NCI-H1930 (cell line): ENCODE measurements at places on chromosomes 3 and 15.
A peak's percentile ranks its signal among the peaks of the same experiment; 100 is the strongest.

GRCh38 chr15:56972426-56972825 is 54.0 kb downstream of the TCF12 start:
- no peak for DNase-seq

- DNase-seq: no peak
Observed at GRCh38 chr15:52870015-52870414, 79.9 kb upstream of the ONECUT1 start.

GRCh38 chr3:131540821-131541220 is 38.0 kb upstream of the MRPL3 start:
- no peak for DNase-seq

- no peak for DNase-seq
Observed at GRCh38 chr15:67820992-67821783, 4.1 kb upstream of the SKOR1 start.

GRCh38 chr15:45456212-45457106 is 66.1 kb downstream of the SLC30A4 start:
- DNase-seq: no peak

- no peak for DNase-seq
Observed at GRCh38 chr15:40084650-40085049, 24.0 kb downstream of the BMF start.

GRCh38 chr3:148604270-148605085 is 93.2 kb upstream of the AGTR1 start:
- DNase-seq: no peak

DNA sequence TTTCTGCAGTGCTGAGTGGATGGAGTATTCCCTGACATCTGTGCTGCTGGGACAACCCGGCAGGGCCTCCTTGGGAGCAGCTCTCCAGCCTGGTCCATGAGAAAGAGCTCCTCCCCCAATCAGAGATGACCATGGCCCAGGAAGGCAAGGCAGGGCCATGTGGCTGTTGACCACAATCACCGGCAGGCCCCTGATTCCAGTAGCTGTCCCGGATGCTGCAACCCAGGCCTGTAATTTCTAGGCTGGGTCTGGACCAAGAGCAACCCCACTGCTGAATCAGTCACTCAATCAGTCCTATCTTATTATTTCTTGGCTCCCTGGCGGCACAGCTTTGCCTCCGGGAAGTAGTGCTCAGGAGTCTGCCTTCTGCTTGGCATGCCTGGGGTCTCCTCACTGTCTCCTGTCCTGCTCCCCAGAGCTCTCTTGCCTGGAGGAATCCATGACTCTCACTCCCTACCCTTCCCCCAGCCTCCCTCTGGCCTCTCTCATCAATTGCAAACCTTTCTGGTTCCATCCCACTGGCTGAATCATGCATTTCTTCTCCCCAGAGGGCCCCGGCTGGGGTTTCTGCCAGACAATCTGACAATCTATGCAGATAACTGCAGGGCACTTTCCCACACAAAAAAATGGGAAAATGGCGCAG is 32.6 kb upstream of the ITGA11 start:
- no peak for DNase-seq

DNA sequence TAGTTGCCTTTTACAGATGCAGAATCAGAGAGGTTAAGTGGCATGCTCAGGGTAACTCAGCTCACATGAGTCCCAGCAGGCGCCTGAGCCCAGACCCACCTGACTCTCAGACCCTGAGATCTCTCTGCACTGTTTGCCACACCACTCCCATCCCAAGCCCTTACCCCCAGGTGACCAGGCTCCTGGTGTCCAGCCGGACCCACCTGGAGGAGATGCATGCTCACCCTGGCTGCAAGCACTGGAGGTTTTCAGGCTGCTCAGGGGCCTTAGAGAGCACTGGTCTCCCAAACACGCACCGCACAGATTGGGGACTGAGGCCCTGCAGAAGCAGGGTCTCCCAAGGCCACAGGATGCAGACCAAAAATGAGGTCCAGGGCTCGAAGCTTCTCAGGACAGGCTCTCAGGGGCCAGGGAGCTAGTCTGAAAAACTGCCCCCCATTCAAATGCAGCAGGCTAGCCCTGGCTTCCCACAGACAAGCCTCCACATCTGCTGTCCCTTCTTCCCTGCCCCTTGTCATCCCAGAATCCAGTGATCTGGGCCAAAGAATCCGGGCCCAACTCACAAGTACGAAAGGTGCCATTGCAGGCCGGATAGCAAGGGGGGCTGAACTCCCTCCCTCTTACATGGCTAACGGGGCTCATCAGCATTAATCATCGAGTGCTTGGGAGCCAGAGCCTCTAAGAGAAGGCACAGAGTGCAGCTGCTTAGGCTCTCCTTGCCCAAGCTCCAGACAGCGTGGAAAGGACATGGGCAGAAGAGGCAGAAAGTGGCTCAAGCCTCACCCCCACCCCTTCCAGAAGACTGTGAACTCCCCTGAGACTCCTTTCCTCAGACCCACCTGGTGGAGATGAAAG is 90.2 kb upstream of the PRR20G start:
- no peak for DNase-seq

GRCh38 chr15:100686725-100687473 is 84.5 kb downstream of the ASB7 start:
- DNase-seq: no peak

DNA sequence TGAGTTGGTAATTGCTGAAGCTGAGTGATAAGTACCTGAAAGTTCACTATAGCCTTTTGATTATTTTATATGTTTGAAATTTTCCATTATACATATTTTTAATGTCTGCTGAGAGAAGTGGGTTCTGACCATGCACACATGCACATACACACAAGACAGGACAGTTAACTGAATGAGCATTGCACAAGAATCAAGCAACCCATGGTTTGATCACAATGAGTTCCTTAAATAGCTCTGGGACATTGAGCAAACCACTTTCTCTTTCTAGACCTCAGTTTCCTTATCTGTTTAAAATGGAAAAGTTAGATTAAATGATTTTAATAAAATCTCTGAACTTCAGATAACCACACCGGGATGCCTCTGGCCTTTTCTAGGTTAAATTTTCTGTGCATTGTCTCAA is 26.7 kb downstream of the SNTN start:
- DNase-seq: no peak

DNA sequence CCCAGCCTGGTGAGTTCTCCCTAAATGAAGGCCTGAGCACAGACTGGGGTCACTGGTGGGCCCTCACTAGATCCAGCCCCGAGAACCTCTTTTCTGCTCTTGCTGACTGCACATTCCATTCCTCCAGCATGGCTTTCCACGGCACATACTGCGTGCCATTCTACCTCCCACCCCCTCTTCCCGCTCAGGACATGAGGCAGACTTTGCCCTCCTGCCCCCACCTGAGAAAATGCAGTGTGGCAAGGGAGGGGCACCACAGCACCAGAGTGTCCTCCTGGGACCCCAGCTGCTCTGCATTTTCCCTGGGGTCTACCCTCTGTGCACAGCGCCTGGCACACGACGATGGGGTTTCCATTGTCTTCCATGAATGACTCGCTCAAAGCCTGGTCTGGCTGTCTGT is 6.1 kb upstream of the SLCO2A1 start:
- DNase-seq: no peak

- DNase-seq: no peak
Observed at GRCh38 chr15:94231723-94232468, 535 bp downstream of the MCTP2 start.

- no peak for DNase-seq
Observed at GRCh38 chr3:15787526-15787925, 10.3 kb downstream of the ANKRD28 start.

- no peak for DNase-seq
Observed at GRCh38 chr3:38645601-38646000, 3.9 kb downstream of the SCN5A start.

- peak; percentile 39 for DNase-seq
Observed at GRCh38 chr3:50274371-50275104, 4.3 kb upstream of the LSMEM2 start.

DNA sequence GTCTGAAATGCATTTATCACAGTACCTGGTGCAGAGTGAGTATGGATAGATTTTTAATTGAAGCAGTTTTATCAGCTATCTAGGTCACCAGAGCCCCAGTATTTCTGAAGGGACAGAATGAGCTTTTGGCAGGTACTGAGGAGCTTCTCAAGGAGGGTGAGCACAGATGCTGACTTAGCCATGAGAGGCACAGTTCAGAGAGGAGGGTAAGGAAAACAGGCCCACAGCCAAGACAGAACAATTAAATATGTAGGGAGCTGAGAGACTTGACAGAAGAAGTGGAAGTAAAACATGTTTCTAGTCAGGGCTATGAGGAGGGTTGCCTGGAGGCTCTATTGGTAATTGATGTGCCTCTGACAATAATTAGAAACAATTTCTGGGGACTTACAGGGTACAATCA is 20.1 kb downstream of the ZNF80 start:
- no peak for DNase-seq

DNA sequence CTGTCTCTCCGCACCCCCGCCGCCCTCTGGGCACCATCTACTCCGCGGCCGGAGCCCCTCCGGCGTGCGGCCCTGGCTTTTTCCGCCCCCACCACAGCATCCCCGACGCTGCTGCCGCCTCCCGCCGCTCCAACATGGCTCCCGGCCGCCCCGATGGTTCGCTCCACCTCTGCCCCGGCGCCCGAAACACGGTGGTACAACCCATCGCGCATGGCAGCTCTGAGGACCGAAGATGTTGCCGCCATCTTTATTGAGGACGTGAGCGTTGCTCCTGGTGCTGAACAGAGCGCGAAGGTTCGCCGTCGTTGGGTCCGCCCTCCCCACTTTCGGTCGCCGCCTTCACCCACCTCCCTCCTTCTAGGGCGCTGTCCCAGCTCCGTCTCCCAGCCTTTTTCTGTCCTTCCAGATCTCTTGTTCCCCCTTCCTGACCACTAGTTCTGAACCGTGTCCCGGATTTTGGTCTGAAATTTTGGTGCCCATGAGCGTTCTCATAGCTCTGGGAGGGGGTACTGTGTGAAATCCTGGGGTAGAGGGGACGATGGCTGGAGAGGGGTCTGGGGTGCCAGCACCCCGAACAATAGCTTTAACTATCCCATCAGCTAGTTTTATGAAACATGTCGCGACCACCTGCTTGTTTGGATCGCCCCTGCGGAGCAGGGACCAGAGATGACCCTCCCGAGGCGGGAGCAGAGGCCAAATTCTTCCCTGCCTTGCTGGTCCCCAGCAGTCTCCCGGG is at the start of gene CELSR3:
CELSR3 (minus strand) TSS at position 134 of the 736 bp plus-strand sequence. CDS start 252 bp downstream, outside the sequence.
- peak; percentile 61 for DNase-seq

- DNase-seq: no peak
Observed at GRCh38 chr3:112709911-112710310, 69.0 kb upstream of the CCDC80 start.

- no peak for DNase-seq
Observed at GRCh38 chr15:72503147-72503546, 29.0 kb downstream of the ARIH1 start.

DNA sequence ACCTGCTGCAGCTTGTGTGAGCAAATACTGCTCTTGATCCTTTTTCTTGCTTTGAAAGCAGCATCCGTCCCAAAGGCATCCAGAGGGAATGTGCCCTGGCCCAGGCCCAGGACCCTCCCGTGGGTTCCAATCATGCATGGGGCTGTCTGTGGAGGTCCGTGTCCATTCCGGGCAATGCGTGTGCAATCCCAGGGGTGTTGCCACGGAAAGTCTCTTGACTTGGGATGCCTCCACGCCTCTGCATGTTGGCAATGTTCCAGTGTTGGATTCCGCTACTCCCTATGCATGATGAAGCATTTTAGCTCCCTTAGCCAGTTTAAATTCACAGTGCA is 105.7 kb downstream of the SNRPN start:
- no peak for DNase-seq

GRCh38 chr3:193057616-193058015 is 140.0 kb upstream of the MB21D2 start:
- no peak for DNase-seq

- DNase-seq: no peak
Observed at GRCh38 chr3:172598904-172599303, 75.7 kb upstream of the TNFSF10 start.

DNA sequence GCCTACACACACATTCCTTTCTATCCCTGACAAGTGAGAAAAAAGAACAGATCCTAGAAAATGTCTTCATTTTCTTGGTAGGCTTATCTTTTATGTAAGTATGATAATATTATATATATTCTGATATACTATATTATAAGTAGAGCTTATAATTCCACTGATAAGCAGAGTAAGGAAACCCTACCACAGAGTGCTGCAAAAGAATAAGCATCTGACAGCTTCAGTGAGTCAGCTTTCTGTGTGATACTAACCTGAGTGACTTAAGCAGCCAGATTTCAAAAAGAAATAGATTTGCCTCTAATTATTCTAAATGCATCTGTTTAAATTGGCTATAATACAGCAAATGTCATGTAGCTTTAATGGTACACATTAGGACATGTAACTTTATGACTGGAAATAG is 656.0 kb downstream of the MCTP2 start:
- DNase-seq: no peak

DNA sequence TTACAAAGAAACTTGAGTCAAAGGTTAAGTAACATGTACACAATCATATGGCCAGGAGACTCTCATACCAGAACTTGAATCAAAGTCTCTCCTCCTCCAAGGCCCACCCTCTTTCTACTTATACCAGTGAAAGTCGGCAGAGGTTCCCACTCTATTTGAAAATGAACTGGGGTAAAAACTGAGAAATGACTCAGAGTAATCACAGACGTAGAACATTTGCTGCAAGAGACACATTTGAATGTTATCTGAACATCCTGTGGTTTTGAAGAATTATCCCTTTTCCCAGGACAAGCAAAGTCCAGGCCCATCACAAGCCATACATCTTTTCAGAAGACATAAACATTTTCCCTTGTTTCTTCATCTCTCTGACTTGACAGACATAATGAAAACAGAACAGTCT is 55.8 kb downstream of the SHOX2 start:
- DNase-seq: no peak

DNA sequence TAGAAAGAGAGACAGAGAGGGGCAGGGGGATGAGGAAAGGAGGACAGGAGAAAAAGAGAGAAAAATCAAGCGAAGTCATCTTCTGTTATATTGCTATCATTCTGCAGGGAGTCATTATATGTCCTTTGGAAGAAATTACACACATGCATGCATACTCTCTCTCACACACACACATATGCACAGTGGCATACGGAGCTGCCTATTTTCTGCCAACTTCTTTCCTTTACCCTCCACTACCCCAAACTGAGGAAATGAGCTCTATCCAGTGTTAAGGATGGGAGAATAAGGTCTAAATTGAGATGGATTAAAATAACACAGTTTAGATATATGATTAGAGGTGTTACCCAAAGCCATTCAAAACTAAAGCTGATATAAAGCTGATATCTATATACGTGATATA is 48.8 kb downstream of the PDZRN3 start:
- DNase-seq: no peak

DNA sequence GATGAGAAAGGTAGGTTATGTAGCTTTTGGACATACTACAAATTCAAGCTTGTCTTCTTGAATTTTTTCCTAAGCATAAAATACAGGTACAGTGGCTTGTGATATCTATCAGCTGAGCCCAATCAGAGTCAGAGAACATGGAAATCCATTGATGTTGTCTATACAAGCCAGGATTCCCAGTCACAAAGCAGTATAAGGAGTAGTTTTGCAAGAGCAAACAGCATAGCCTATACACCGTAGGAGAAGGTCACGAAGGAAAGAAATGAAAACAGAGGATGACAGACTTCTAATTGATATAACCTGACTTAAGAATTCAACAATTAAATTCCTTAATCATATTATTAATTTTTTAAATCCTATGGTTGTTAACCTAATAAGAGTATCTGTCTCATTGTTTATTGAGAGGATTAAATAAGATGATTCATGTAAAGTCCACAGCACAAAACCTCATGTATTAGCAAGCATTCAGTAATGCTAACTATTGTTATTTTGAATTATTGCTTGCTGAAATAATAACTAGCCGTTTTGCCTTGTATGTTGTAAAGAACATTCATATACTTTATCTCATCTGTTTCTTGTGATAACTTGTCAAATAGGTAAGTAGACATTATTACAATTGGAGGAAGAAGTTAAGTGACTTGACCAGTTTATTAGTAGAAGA is 276.6 kb upstream of the ZPLD1 start:
- DNase-seq: no peak
